ENCODE measurements at places on chromosomes 1 and 21. TPM values are rescaled to one million over a fixed set of nuclear protein-coding genes. Genes with fewer than 3 reads are reported as not detected.
A peak's percentile ranks its signal among the peaks of the same experiment; 100 is the strongest.

DNA sequence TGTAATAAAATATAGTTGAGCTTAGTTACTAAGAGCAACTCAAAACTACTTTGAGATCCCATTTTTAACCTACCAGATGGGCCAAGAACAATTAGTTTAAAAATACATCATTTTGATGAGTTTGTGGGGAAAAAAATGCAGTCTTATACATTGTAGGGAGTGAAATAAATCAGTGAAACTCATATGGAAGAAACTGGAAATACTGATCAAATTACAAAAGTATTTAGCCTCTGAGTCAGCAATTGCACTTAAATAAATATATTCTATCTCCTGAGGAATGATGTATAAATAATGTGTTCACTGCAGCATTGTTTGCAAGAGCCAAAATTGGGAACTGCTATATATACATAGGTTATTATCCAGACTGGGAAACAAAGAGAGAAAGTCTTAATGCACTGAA is 4.6 kb upstream of the SMCP start:
- DNase-seq = no peak

- DNase-seq = no peak
These were observed 52.5 kb downstream of the HSPG2 start for GRCh38 chr1:21884456-21885235.

DNA sequence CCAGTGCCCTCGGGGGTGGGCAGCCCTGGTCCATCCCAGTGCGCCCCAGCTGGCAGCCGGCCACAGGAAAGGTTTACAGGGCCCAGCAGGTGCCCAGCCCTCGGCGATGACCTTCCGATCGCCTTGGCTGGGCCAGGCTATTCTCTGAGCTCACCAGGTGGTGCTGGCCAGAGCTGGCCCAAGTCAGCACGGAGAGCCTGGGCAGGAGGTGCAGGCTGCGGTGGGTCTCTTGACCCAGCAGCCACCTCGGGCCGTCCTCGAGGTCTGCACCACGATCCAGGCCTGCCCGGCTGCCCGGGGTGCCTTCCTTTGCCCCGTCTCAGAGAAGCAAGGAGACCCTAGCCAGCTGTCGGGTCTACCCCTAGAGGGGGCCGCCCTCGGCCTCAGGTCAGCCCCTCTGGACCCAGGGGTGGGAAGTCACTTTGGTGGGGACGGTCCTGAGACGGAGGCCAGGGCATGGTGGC is 370 bp downstream of the PERM1 start:
- no peak for DNase-seq

GRCh38 chr1:212746546-212746945 is 45.0 kb downstream of the NSL1 start:
- DNase-seq = no peak

DNA sequence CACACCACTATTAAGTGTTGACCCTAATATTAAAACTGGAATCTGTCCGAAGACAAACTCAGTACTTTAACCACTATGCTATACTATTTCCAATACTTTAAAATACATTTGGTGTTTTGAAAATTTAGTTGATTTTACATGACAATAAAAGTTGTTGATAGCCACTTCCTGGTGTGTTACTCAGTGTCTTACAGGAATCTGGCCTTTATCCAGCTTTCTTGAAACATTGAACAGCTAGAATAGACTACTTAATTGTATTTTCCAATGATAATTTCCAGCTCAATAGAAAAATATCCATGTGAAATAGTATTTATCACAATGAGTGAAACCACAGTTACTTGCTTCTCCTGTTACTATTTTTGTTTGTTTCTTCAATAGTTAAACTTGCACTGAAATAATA is 369.6 kb upstream of the ADGRL4 start:
- no peak for DNase-seq

GRCh38 chr1:204219971-204220616 is 6.3 kb upstream of the GOLT1A start:
- no peak for DNase-seq

DNA sequence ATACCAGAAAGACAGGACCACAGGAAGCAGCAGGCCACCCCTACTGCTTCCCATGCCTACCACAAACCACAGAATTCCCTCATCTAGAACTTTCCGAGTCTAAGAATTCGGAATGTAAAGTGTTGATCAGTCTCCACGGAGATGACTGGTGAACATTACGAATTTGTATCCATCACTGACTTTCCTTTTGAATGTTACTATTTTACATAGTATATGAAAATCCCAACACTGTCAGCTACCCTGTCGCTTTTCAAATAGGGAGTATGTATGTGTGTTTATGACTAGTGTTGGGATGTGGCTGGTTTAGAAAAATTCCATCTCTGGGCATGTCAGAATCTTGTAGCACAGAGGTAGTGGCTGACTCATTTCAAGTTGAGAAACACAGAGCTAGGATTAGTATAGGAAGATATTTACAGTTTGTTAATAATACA is 118.2 kb downstream of the COQ8A start:
- peak; percentile 68 for DNase-seq

GRCh38 chr1:73611681-73612080 is 586.3 kb downstream of the LRRIQ3 start:
- no peak for DNase-seq

GRCh38 chr1:40248412-40248811 is 675 bp downstream of the TMCO2 start:
- DNase-seq = no peak

DNA sequence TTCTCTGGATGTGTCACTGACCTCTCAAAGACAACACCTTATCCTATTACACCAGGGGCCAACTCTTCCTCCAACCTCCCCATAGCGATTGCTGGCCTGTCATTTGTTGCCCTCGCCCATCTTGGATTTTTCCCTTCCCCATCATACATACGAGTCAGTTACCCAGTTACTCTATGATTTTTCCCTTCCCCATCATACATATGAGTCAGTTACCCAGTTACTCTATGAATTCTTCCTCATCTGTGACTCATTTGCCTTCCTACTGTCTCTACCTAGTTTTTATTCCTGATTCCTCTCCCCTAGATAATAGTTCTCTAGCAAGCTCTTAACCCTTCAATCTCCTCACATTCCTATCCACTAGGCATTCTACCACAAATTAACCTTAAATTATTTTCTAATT is 178.8 kb downstream of the NR5A2 start:
- DNase-seq = no peak

OR2M3 gene
- not detected for total RNA-seq
